ENCODE measurements at places on chromosomes 16 and 17.

GRCh38 chr17:41529491-41529915 is 1.4 kb upstream of the KRT19 start:
- DNase-seq: no peak

- no peak for DNase-seq
Observed at GRCh38 chr16:83995754-83996153, 27.7 kb downstream of the NECAB2 start.

- DNase-seq: peak; percentile 10
Observed at GRCh38 chr16:26598061-26598460, 468.7 kb upstream of the C16orf82 start.

- DNase-seq: no peak
Observed at GRCh38 chr16:6642271-6642670, 690.4 kb upstream of the RBFOX1 start.

DNA sequence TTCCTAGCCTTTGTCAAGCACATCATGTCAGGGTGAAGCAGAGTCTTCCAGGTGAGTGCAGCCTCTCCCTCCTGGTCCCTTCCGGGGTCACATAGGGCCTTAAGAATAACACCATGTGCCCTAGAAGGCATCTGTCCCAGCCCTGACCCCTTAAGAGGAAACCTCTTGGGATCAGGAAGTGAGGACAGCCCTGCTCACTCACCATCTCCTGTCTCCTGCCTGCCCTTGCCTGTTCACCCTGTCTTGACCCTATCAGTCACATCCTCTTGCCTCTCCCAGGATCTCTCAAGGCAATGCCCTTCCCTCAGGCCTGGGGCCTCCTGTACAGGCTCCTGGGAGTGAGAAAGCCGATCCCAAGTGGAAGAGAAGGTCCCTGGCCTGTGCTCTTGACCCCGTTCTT is 13.9 kb downstream of the MYL4 start:
- no peak for DNase-seq
